DMS153 (cell line): ENCODE measurements at places on chromosomes 12 and 14.

DNA sequence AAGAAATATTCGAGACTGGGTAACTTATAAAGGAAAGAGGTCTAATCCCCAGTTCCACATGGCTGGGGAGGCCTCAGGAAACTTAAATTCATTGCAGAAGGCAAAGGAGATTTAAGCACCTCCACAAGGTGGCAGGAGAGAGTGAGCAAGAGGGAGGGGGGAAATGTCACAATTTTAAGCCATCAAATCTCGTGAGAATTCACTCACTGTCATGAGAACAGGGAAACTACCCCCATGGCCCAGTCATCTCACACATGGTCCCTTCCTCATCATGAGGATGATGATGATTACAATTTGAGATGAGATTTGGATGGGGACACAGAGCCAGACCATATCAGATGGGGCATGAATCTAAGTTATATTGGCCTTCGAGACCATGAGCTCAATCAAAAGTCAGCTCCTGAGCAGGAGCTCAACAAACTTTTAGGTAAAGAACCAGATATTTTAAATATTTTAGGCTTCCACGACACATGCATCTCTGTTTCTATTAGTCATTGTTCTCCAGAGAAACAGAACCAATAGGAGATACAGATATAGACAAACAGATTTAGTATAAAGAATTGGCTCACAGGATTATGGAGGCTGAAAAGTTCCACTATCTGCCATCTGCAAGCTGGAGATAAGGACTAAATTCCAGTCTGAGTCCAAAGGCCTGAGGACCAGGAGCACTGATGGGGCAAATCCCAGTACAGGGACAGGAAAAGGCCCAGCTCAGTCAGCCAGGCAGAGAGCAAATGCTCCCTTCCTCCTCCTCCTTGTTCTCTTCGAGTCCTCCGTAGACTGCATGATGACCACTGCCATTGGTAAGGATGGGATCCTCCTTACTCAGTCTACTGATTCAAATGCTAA is 24.9 kb downstream of the DGLUCY start:
- DNase-seq = no peak

- no peak for DNase-seq
These were observed 44.6 kb downstream of the GALNT4 start for GRCh38 chr12:89479982-89480381.

DNA sequence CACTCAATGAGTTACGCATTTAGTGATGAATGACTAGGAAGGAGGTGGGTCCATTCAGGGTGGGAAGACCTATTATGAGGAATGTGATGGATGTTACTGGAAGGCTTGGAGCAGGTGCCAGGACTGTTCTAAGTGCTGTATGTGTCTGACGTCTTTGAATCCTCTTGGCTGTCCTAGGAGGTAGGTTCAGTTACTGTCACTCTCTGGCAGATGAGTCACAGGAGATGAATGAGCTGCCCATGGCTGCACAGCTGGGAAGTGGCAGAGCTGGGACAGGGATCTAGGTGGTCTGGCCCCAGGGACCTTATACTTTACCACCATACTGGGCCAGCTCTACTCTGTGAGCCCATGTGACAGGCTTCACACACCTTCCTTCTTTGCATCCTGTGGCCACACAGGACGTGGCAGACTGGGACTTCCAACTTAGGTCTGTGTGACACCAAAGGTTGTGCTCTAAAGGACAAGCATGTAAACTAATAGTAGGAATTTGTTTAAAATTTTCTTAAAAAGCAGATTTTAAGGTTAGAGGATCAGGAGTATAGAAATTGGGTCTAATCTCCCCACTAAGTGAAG is 24.0 kb downstream of the TCTN1 start:
- DNase-seq = no peak

DNA sequence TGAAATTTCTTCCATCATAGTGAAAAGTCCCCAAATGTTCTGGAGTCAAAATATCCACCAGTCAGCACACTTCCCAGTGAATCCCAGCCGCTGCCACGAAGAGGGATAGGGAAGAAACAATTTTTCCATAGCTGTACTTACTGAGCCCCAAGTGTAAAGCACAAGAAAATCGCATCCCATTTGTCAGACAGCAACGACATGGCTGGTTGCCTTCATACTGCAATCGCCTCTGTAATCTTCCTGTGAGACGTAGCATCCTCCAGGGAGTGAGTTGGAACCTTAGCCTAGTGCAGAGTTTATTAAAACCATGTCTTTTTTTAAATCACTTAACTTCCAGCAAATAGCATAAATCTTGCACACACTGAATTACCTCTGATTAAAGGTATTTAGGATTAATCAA is 56.8 kb downstream of the GNG2 start:
- no peak for DNase-seq

DNA sequence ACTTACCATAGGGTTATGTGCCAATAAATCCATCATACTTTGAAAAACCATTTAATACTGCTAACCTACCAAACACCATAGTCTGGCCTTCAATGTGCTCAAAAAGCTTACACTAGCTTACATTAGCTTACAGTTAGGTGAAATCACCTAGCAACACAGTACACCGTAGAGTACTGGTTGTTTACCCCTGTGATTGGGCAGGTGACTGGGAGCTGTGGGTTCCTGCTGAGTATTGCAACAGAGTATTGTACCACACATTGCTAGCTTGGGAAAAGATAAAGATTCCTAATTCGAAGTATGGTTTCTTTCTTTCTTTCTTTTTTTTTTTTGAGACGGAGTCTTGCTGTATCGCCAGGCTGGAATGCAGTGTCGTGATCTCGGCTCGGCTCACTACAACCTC is 5.6 kb downstream of the ATP5MC2 start:
- DNase-seq = no peak
